GOT3 (cell line): ENCODE measurements at places on chromosomes 5 and 9.

GRCh38 chr5:168163966-168164365 is 127.5 kb upstream of the WWC1 start:
- DNase-seq, result no peak

DNA sequence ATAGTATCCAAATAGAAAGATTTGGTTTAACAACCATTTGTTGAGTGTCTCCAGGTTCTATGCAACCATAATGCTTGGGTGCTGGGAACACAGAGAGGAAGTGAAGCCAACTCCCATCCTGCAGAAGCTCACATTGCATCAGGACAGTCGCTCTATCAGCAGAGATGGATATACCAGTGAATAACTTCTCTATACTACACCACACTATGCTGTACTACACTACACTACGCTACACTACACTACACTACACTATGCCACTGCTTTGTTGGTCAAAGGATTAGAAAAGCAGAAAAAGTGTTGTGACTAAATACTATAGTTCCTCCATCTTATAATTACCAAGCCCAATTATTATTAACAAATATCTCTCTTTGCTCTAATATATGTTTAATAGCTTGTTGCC is 89.2 kb upstream of the PRRC1 start:
- DNase-seq, result no peak

- no peak for DNase-seq
Measured at GRCh38 chr9:72579880-72580550, 58.6 kb downstream of the TMC1 start.

- no peak for DNase-seq
Measured at GRCh38 chr5:141511771-141512325, 23.0 kb downstream of the PCDHGC5 start.

GRCh38 chr9:22009506-22009867 is 382 bp upstream of the CDKN2B start:
- no peak for DNase-seq

GRCh38 chr9:97786341-97786740 is 66.7 kb upstream of the FOXE1 start:
- DNase-seq, result no peak

GRCh38 chr5:154444556-154445421 is 1.0 kb upstream of the SAP30L start:
- DNase-seq, result no peak

DNA sequence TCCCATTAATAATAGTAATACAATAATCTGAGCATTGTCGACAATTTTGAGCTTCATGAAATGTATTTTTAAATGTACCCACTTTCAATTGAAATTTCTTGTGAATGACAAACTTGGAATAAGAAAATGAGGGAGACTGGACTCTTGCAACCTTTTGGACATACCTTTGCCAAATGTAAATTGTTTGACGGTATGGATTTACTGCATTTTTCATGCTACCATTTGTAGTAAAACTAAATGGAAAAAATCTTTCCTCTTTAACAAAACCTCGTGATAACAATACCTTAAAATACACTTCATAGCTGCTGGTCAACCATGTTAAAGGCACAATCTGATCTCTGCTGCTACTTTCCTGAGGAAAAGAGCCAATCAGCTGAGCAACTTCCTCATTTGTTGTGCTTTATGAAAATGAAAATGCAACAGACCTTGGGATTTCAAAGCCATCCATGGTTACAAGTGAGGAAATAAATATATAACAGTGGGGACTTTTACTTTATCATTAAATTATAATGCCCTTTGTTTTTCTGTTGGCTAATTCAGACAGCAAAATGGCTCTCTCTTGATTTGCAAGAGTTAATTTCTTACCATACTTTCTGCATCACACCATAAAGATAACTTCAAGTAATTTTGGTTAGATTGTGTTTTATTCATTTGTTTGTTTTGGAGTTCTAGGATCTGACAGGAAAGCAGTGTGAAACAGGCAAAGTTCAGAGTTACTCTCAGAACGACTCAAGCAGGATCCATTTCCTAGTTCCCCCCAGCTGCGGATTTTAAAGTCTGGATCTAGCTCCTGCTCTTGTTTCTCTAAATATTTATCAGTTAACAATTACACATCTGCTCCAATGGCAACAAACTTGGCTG is 1.1 kb downstream of the ALDH1A1 start:
- no peak for DNase-seq

DNA sequence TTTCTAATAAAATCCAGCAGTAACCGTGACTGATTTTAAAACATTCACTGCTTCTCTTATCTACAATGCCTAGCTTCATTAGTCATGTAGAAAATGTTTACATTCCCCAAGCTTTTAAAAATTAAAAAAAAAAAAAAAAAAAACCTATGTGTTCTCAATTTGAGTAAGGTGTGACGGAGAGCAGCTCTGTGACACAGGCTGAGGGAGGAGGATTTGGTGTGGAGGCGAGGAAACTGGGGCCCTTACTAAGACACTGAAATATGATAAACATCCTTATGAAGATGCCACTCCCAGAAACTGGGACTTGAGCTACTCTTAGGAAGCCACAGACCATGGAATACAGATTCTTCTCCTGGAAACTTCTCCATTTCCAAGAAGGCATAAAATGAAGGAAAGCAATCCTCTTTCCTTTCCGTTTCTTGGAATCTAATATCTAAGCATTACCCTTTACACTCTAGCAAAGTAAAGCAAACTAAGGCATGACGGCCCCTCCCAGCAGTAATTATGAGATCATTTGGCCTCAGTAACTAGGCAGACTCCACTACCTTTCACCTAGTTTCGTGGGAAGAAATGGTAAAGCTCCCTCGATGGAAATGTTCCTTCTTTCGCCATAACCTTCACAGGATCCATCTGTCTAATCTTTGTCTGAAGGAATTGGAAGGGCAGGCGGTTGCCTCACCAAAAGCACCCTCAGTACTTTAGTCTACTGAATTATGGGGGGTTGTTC is 23.5 kb downstream of the GRAMD2B start:
- no peak for DNase-seq

- no peak for DNase-seq
Measured at GRCh38 chr5:14595891-14596290, 14.3 kb downstream of the OTULINL start.
